Stimulated activated CD8-positive, alpha-beta memory T cell treated with anti-CD3 and anti-CD28 coated beads, Interleukin-7, amount 100 ng/mL, for 48 hours (primary cell): ENCODE measurements at places on chromosomes 4 and X.

GRCh38 chrX:30892591-30892990, 3.5 kb upstream of the TAB3 start:
- no peak for DNase-seq

- DNase-seq: no peak
Measured at GRCh38 chr4:68021185-68021584, 57.9 kb upstream of the TMPRSS11A start.

DNA sequence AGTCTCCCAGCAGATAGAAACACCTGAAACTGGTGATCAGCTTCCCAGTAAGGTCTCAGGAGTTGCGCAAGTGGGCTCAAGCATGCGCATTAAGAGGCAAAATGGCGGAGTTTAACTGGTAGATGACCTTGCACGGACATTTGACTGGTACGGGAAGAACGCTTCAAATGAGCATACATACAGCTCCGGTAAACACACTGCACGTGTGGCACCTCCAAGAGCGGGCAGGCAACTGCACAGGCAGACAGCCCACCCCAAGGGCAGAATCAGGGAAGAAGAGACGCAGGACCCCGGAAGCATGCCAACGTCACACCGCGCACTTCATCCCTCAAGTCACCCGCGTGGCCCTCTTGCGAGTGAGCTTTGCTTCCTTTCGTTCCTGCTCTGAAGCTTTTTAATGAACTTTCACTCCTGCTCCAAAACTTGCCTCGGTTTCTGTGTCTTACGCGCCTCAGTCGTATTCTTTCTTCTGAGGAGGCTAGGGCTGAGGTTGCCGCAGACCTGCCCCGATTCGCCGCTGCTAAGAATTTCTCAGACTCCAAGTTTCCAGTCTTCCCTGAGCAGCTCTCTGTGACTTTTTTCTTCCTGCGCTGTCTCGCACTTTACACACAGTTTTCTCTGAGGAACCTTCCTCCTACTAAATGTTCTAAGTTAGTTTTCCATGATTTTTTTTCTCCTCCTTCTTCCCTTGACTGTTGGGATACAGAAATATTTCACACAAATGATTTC, 180.7 kb upstream of the ZFP42 start:
- DNase-seq: no peak

DNA sequence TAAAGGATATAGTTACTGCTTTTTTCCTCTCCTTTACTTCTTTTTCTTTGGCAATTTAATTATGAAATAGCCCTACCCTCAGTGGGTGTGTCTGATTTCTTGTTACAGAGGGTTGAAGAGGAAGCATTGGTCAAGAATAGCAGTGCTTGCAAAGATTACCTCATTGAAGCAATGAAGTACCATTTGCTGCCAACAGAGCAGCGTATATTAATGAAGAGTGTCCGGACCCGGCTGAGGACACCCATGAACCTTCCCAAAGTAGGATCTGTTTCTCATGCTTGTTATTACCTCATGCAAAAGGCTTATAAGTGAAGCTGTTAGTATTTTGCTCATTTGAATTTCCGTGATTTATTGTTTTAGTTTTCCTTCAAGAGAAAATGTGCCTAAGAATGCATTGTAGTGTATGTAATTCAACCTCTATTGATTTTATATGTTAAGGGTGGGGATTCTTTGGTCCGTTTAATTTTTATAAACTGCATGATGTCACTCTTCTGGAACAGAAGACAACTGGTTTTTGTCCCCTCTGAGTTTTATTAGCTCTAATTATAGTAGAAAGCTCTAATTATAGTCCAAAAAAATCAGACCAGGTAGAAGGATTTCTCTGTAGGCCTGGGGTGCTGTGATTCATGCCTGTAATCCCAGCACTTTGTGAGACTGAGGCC, 27.9 kb upstream of the MSMO1 start:
- DNase-seq: no peak

DNA sequence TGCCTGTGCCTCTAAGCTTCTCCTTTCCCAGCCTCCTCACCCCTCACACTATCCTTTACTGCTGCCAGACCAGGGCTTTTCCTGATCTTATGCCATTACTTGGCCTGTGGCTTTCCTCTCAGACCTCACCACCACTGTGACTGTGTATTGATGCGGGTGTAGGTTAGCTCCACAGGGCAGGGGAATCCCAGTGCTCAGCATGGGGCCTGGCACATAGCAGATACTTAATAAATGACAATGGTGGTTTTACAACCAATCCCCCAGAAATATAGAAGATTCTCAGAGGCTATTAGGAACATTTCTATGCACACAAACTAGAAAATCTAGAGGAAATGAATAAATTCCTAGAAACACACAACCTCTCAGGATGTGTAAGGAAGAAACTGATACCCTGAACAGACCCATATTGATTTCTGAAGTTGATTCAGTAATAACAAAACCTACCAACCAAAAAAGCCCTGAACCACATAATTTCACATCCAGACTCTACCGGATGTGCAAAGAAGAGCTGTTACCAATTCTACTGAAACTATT, 129.6 kb upstream of the QRFPR start:
- peak; percentile 0 for DNase-seq

DNA sequence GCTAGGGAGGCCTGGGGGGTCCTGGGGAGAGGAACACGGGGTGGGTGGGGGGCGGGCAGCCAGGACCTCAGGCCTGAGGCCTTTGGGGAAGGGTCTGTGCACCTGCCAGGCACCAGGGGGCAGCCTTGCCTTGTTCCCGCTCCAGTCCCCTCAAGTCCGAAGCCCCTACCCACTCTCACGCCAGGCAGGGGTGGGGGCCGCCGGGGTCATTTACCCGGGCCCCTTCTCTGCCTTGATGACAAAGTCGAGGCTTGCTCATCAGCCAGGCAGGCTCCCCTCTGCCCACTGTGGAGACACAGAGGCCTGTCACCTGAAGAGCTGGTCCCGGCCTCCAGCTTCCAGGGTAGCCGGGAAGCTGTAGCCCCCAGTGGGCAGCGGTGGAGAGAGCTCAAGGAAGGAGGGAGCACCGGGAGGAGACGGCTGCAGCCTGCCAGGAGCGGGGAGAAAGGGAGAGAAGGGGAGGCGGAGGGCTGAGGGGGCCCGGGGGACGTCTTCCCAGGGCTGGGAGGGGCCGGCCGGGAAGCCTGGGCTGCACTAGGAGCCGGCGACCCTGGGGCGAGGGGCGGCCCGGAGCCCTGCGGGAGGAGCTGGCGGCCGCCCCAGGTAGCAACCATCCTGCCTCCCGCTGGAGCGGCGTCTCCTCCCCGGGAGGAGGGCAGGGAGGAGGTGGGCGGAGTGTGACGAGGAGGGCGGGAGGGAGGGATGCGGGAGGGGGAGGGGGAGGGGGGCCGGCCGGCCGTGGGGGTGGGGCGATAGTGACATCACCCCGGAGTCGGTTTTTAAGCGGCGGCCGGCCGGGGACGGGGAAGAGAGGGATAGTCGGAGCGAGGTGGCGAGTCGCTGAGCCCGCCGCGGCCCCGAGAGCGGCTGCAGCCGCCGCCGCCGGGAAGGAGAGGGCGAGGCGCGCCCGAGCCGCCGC, at the start of gene SLC6A8:
Gene SLC6A8 (plus strand): TSS at position 806 of the 919 bp plus-strand sequence. CDS start 649 bp downstream, outside the sequence.
- no peak for DNase-seq

DNA sequence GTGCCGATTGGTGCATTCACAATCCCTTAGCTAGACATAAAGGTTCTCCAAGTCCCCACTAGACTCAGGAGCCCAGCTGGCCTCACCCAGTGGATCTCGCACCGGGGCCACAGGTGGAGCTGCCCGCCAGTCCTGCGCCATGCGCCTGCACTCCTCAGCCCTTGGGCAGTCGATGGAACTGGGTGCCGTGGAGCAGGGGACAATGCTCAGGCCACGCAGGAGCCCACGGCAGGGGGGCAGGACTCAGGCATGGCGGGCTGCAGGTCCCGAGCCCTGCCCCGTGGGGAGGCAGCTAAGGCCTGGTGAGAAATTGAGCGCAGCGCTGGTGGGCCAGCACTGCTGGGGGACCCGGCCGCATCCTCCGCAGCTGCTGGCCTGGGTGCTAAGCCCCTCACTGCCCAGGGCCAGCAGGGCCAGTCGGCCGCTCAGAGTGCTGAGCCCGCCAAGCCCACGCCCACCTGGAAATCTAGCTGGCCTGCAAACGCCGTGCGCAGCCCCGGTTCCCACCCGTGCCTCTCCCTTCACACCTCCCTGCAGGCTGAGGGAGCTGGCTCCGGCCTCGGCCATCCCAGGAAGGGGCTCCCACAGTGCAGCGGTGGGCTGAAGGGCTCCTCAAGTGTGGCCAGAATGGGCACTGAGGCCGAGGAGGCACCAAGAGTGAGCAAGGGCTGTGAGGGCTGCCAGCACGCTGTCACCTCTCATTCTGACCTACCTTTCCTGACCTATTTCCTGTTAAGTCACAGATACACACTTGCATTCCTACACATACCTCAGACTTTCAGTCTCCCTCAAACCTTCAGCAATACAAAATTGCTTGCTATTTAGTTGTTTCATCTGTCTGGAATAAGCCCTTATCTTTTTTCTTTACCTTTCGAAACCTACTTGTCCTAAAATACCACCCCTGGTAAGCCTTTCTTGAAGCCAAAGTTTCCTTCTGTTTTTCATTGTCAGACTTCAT, 20.7 kb downstream of the UBE2K start:
- no peak for DNase-seq

DNA sequence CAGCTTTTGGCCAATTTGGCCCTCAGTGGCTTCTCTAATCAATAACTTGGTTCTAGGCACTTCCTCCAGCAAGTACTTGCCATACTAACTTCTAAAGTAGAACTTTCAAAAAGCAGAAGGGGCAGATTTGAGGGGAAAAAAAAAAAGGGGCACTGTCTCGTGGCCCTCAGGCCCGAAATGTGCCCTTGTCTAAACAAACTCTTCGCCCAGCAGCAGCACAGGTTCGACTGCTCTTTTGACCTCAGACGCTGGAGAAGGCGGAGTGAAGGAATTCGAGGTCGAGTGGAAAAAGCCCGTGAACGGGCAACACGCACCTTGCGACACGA, 775 bp downstream of the GRPEL1 start:
- DNase-seq: no peak

- DNase-seq: peak; percentile 7
Measured at GRCh38 chrX:12894074-12895030, 12.1 kb upstream of the TLR8 start.

DNA sequence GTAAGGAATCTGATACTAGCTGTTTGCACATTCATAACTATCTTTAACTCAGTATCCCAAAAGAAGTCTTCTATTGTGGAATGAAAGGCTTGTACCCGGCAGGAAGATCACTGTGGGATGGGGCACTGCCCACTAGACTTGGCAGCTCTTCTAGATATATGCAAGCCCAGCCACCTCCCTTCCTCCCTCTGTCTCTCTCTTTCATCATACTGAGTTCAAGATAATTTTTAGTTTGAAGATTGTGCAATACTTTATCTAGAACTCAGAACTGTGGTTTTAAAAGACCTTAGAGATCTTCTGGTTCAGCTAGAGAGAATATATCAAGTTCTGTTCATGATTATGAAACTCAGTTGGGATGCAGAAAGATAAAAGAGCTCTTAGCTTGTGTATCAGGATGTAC, 22.5 kb upstream of the GPR34 start:
- DNase-seq: no peak

DNA sequence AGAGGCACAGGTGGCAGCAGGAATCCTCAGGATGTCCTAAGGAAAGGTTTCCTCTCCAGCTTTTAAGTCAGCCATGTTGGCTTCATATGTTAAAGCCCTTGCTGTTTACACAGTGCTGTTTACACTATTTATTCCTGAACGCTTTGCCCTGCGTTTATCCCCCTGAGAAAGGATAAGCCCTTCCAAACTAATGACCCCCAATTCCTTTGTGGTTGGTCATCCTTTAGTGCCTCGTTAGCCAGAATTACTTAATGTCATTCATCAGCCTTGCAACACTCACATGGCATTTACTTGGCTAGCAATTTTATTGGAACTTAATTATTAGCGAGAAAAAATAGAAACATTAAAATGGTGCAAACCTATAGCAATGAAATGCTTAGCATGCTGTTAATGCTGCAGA, 23.8 kb downstream of the VCX2 start:
- DNase-seq: no peak

DNA sequence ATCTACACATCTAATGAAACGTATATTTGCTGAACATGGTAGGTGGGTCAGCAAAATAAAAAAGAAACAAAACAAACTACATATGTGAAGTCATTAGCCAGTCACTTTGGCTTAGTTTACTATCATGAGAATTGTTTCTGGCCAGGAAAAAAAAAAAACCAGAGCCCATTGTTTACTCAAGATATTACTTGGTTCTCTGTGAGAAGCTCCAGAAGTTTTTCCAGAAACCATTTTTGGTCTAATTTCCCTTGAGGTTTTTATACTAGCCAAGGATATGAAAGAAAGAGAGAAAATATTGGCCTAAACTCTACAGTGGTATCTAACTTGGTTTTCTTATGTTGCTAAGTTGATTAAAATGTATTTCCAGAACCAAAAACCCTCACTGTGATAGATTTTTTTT, 259.1 kb downstream of the PDHA2 start:
- DNase-seq: no peak

DNA sequence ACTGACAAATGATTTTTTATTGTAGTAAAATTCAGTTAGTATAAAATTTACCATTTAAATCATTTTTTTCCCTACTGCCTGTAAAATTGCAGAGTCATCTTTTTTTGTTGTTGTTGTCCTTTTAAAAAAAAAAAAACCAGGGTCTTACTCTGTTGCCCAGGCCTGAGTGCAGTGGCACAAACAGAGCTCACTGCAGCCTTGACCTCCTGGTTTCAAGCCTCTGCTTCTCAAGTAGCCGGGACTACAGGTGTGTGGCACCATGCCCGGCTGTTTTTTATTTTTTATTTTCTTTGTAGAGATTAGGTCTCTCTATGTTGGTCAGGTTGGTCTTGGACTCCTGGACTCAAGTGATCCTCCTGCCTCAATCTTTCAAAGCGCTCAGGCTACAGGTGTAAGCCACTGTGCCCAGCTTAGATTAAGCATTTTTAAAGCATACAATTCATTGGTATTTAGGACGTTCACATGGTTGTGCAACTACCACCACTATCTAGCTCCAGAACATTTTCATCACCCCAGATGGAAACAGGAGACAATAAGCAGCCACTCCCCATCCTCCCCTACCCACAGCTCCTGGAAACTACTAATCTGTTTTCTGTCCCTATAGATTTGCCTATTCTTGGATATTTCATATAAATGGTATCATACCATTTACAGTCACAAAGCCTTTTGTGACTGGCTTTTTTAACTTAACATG, 59.7 kb upstream of the PGRMC2 start:
- no peak for DNase-seq

DNA sequence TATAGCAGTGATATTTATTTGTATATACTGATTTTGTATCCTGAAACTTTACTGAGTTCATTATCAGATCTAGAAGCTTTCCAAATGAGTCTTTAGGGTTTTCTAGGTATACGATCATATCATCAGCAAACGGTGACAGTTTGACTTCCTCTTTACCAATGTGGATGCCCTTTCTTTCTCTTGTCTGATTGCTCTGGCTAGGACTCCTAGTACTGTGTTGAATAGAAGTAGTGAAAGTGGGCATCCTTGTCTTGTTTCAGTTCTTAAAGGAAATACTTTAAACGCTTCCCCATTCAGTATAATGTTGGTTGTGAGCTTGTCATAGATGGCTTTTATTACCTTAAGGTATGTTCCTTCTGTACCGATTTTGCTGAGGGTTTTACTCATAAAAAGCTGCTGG, 37.5 kb downstream of the CBR4 start:
- no peak for DNase-seq

- no peak for DNase-seq
Measured at GRCh38 chrX:152905081-152905420, 7.2 kb downstream of the ZNF185 start.
